AML-193 (cell line): ENCODE measurements at places on chromosomes 5 and 9.
A peak's percentile ranks its signal among the peaks of the same experiment; 100 is the strongest.

DNA sequence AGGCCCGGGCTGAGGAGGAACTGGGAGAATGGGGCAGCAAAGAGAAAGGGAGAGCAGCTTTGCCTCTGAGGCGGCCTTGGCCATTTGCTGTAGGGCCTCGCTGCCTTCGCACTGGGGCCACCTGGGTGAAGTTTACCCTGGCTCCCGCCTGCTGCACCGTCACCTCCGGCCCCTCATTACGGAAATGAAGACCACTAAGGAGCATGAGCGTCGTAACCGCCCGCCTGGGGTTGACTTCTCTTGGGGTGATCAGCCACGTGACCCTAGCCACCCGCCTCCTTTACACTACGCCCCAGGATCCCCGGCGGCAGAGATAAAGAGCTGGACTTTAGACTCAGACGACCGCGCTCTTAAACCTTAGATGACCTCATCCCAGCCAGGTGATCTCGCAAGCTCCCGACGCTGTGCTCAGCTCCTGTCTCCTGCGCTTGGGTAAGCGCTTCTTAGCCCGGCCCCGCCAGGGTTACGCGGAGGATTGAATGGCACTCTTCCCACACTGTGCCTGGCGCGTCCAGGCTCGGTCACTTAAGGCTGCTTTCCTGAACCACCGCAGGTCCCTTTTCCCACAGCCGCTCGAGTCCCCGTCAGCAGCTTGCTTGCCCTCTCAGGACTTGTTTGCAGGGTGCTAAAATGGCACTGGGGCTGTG, 107.9 kb upstream of the LARP1 start:
- no peak for DNase-seq

DNA sequence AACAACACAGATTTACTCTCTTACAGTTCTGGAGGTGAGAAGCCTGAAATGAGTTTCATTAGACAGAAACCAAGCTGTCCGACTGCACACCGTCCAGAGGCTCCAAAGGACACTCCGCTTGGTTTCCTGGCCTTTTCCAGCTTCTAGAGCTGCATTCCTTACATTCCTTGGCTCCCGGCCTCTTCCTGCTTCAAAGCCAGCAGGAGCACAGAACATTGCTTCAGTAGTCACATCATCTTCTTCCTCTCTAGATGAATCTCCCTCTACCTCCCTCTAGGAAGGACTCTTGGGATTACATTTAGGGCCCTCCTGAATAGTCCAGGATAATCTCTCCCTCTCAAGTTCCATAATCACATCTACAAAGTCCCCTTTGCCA, 213.3 kb downstream of the CDK5RAP2 start:
- DNase-seq: no peak

DNA sequence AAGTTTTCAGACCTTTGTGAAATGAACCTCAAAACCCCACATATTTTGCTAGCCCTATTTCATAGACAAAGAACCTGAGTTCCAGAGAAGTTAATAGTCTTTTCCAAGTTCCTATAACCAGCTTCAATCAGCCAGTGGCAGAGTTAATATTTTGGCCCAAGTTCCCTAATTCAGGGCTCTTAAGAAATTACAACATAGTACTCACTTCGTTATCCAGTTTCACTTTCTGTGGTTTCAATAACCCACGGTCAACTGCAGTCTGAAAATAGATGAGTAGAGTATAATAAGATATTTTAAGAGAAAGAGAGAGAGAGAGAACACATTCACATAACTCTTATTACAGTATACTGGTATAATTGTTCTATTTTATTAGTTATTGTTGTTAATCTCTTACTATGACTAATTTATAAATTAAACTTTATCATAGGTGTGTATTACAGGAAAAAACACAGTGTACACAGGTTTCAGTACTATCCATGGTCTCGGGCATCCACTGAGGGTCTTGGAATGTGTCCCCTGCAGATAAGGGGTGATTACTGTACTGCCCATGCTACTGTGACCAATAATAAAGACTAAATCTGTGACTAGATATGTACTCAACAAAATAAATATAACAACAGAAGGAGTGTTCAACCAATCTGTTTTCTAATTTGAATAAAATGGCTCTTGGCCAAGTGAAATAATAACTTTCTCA, 9.3 kb upstream of the MYOT start:
- DNase-seq: peak; percentile 86

DNA sequence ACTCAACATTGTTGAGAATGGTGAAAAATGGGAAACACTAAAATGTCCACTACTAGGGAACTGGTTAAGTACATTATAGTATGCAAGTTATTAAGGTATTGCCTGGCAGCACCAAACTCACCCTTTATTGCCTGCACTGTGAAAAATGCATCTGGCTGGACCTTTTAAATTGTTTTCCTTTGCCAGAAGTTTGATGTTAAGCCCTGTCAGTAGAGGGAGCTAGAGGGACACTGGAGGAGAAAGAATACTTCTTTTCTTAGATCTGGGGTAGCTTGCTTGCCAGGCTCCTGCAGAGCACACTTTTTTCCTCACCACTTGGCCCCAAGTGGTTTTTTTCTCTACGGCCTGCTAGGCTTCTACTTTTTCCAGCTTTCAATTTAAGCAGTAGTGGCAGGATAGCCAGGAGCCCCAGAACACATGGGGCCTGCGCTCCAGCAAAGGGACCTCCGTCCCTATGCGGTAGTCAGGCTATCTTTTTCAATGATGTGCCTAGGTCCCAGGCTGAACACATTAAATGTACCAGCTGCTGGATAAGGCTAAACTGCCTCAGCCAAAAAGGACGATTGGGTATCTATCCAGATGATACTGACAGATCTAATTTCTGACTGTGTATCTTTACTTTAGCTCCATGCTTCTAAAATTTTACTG, 8.0 kb upstream of the HABP4 start:
- peak; percentile 53 for DNase-seq

DNA sequence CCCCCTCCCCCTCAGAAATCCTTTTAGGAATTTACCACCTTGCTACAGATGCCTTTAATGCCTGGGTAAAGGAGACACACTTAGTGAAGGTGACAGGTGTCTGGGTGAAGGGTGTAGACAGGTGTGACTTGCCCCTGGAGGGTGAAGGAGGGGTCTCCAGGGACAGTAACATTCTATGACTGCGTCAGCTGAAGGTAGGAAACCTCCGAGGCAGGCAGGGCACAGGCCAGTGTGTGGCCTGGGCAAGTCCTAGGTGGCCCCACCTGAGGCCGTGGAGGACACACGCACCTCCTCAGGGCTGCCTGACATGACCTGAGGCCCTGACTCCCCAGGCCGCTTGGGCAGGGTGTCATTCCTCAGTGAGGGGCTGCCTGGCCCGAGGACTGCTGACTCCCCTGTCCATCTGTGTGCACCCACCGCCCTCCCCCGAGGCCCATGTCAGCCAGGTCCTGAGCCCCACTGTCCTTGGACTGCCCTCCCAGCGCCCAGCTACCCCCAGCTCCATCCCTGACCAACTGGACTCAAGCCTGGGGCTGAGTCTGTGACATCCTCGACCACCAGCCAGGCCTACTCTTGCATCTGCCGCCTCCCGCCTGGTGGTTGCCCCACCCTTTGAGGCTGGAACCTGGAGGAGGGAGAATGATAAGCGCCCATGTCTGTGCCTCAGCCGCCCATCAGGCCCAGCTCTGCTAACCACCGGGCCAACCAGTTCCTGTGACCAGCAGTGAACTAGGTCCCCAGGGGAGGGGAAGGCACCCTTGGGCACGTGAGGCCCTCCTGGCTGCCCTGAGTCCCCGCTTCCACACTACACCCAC, 18.4 kb downstream of the CARD19 start:
- no peak for DNase-seq

DNA sequence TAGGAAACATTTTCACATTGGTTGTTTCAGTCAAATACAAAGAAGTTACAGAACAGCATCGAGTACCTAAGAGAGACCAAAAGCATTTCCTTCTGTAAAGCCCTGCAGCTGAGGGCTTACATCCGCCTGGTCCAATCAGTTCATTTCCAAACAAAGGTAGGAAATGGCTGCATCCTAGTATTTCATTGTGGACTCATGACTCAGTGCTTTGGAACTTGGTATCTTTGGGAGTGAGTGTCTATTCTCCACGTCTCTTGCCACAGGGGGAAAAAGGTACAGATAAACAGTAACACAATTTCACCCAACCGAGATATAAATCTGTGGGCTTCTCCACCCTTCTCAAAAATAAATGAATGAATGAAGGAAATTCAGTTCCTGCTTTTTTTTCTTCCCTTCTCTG, 75.4 kb downstream of the NFIB start:
- DNase-seq: no peak

DNA sequence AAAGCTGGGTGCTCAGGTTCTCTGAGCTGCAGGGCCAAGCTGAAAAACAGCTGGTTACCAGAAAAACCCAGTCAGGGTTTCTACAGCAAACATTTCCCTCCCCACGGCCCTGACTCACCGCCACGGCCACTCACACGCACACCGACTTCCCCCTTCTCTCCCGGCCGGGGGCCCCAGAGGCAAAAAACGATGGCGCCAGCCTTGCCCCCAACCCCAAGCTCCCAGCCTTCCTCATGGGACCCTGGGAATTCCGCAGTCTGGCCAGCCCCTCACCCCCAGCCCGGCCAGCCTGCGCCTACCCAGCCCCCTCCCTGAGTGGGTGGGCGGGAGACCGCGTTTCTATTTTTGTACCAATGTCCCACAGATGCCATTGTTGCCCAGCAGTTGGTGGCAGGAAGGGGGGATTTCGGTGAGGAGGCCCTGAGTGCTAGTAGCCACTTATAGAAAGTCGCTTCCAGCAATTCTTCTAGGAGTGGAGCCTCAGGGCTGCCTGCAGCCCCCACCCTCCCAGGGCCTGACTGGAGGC, 18.4 kb downstream of the ENG start:
- no peak for DNase-seq

DNA sequence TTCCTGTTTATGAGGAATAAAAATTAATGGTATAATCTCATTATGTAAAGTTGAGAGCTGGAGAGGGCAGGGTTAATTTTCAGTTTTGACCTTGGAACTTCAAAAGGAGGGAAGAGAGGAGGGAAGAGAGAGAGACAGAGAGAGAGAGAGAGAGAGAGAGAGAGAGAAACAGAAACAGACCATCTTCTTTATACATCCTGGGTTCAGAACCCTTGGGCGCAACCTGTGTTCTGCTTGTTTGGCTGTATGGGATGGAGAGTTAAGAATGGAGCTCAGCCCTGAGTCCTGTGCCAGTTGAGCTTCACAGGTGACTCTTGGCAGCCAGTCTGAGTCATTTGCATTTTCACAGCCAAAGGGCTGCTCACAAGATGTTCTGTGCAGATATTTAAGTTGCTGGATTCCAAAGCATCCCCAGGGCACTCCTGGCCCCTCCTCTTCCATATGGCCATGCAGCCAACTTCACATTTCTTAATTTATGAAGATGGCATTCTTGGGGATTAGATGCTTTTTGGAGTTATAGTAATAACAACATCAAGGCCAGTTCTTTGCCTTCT, 143.5 kb downstream of the CARTPT start:
- DNase-seq: no peak

- no peak for DNase-seq
Observed at GRCh38 chr9:125043148-125043547, 100.2 kb downstream of the SCAI start.

GRCh38 chr5:180366326-180366725, 13.2 kb upstream of the GFPT2 start:
- no peak for DNase-seq

- DNase-seq: no peak
Observed at GRCh38 chr5:72256536-72256935, 63.5 kb downstream of the MRPS27 start.

GRCh38 chr5:6745706-6746222, 32.5 kb downstream of the TENT4A start:
- peak; percentile 18 for DNase-seq

GRCh38 chr9:33116860-33117259, 40.4 kb upstream of the SMU1 start:
- DNase-seq: no peak

DNA sequence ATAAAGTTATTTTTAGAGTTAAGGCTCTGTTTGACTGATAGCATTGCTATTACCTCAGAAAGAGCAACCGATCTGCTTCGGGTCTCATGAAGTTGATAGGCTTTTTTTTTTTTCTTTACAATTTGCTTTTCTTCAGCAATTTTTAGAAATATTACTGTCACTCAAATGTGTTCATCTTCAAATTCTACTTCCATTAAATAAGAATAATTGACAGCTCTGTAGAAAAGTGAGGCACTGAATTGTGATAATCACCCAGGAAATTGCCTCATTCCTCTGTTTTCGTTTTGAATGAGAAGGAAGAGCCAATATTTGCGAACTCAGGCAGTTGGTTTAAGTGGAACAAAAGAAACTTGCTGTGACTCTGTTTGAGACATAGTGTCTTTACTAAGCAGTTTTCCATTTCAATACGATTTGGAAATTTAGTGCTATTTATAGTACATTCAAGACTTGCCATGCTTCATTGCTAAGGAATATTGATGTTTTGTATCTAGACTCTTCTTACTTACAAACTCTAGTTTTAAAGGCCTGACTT, 700.5 kb upstream of the CDH10 start:
- no peak for DNase-seq

GRCh38 chr5:171689853-171690417, 95.7 kb upstream of the SMIM23 start:
- DNase-seq: no peak

DNA sequence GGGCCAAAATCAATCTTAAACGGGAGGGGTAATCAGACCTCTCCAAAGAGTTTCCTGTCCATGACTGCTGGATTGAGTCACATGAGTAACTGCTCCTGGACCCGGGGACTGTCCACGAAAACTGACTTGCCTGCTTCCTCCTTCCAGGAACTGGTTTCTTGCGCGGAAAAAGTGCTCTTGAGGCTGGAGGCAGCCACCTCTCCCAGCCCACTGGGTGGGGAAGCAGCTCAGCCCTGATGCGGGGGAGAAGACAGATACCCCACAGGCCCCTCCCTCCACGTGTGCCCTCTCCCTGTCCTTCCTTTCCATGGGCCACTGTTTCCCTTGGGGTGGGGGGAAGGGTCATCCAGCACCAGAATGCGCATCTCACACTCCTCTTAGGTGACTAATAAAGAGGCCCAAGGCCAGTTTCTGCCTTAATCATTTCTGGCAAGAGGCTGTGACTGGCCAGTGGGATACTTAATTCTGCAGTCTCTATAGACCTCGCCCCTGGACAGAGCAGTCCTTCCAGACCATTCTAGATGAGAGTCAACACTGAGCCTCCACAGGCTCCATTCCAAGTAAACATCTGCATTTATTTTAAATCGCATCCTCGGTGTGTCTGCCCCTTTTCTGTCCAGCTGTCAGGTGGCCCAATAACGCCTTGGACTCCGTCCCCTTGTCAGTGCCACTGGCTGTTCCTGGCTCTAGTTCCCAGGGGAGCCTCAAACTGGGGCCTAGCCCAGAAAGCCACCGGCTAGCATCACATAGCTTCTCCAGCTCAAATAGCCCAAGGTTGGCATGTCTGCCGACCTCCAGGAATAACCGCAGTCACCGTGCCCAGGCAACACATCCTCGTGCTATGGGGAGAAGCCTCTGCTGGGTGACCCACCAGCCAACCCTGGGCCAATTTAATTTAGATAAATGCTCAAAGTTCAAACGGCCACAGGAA, 12.0 kb downstream of the REXO4 start:
- DNase-seq: no peak

DNA sequence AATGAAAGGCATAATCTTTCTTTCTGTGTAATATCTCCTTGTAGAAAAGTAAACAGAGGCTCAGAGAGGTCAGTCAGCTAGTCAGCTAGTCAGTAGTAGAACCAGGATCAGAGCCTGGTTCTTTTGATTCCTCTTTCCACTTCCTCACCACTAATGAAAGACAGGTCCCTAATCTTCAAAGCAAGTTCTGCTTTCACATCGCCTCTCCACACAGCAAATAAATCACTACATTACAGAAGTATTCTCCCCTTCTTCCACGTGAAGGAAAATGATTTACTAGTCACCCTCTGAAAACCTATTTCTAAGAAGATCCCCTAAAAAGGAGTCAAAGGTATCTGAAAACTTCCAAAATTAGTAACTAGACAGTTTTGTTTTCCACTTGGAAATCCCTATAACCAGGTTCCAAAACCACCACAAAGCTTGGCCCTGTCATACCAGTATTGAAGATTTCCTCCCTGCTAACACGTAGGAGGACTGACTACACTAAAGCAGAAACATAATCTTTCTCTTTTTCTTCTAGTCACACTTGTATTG, 140.5 kb upstream of the TARS1 start:
- peak; percentile 4 for DNase-seq
